MV-4-11 (cell line): ENCODE measurements at places on chromosomes 7 and 10.

DNA sequence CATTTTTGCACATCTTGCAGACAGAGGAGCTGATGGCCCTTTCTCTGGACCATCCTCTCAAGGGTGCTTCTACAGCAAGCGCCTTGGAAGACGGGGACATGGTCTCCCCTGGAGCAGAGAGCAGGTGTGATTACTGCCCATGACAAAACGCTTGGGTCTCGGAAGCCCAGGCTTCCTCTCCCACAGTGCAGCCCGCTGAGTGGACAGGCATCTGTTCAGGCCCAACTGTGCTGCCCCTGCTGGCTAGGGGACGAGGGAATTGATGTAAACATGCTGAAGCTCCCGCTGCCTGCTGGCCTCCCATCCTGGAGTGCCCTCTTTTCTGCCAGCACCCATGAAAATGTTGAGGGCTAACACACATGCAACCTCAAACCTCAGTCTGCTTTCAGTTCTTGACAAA is 14.3 kb downstream of the IL15RA start:
- DNase-seq, result no peak

- no peak for DNase-seq
These were observed 50.0 kb upstream of the EMX2 start for GRCh38 chr10:117492504-117492903.

- peak; percentile 95 for DNase-seq
These were observed 34.3 kb upstream of the HERPUD2 start for GRCh38 chr7:35729061-35729783.

- DNase-seq, result peak; percentile 44
These were observed 14.6 kb downstream of the ITGB1 start for GRCh38 chr10:32943395-32943794.

- DNase-seq, result no peak
These were observed 208.6 kb downstream of the ZNF365 start for GRCh38 chr10:62582804-62583208.

GRCh38 chr7:15829691-15830090 is 143.2 kb upstream of the MEOX2 start:
- no peak for DNase-seq

GRCh38 chr7:126222782-126223181 is 1030.0 kb downstream of the GRM8 start:
- no peak for DNase-seq

DNA sequence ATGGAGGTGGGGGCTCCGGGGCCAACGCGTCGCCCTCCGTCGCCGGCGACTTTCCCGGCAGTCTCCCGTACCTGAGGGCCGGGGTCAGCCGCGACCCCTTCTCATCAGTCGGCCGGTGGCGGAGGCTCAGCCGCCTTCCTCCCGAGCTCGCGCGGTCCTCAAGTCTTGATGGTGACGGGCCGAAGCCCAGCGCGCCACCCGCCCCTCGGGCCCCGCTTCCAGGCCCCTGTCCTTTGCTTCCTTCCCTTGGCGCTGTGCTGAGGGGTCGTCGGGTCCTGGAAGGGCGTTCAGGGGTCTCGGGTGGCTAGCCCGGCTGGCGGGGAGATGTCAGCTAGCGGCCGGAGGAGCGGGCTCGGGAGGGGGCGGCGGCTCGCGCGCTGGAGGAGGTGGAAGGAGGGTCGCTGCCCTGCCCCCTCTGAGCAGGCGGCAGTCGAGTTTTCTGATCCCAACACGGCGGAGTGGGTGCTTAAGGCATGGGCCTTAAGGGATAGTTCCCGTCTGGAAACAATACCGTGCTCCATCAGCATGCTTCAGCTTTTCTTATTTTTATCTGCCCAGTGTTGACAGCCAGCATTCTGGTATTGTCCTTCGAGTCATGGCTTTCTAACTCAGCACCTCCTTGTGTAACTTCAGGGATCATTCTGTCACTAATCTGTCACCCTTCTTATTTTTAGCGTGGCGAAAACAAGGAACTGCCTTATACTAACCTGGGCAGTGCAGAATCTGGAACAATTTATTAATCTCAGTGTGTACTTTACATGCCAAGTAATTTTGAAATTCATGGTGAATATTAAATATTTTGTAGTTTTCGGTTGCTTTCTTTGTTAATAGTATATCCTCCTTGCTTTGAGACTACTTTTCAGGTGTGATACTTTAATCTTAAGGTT is 748 bp downstream of the PHTF2 start:
- peak; percentile 59 for DNase-seq

- DNase-seq, result no peak
These were observed 73.5 kb downstream of the CTNNA3 start for GRCh38 chr10:67622511-67622910.

GRCh38 chr7:110347081-110347480 is 743.8 kb upstream of the LRRN3 start:
- no peak for DNase-seq

GRCh38 chr10:63525021-63525420 is 3.8 kb downstream of the REEP3 start:
- peak; percentile 57 for DNase-seq

- DNase-seq, result no peak
These were observed 70.6 kb upstream of the ARID5B start for GRCh38 chr10:61830846-61831273.

DNA sequence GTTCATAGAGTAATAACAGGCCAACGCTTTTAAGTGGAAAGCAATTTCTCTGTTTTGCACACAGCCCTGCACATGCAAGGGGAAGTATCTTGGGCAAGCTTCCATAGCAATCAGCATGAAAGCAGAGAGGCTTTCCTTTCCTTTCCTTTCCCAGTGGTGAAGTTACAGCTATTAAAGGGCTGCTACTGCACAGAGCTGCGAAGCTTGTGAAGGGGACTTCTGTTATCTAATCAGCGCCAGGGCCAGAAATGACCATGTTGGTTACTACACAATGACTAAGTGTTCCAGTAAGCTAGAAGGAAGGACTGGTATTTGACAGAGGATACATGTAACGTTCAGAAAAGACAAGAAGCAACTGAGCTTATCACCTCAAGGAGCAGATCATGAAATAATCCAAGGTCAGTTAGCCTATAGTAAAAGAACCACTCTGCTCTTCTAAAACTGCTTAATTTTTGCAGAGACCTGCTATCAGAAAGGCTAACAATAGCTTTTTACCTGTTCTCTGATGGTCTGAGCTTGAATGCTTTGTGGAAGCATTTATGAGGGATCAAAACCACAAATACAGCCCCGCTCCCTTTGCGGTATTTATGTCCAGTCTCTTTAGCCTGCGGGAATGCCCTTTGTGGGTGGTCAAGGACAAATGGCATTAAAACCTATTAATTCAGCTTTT is 45.9 kb downstream of the SGMS1 start:
- peak; percentile 50 for DNase-seq

- no peak for DNase-seq
These were observed 245.9 kb upstream of the PHYHIPL start for GRCh38 chr10:58930500-58930899.

- no peak for DNase-seq
These were observed 31.8 kb downstream of the RAMP3 start for GRCh38 chr7:45189151-45189970.

GRCh38 chr10:5564537-5565204 is 39.9 kb downstream of the CALML3 start:
- no peak for DNase-seq

DNA sequence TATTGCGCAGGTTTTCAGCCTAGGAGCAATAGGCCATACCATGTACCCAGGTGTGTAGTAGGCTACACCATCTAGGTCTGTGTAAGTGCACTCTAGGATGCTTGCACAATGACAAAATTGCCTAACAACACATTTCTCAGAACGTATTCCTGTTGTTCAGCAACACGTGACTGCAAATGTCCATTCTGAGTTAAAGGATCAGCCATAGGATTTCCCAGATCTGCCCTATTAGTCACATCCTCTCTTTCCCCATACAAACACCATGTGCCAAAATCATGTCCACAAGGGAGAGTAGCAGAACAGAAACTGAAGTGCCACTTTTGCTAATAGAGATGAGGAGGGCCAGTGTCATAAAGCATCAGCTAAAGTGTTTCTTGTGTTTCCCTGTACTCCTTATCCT is 42.6 kb upstream of the AMPH start:
- DNase-seq, result peak; percentile 94

DNA sequence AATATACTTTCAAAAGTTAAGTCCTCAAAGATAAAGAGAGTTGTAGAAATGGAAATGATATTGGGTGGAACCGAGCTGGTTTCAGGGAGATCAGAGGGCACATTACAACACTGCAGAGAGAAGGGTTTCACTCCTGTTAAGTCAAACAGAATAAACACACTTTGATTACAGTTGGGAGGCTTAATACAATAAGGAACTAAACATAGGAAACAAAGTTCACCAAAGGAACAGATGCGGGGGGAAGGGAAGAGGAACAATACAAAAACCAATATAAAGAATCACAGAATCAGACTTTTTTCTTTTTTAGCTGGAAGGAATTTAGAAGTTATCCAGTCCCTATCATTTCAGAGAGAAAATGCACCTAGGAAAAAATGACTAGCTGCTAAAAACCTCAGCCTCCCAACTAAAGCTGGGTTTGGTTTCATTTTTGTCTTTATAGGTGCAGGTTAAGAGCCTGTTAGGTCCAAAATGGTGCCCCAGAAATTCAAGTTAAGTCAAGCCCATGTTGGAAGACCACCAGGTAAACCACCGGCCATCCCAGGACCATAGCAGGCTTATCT is 81.9 kb downstream of the DNMBP start:
- DNase-seq, result peak; percentile 62

DNA sequence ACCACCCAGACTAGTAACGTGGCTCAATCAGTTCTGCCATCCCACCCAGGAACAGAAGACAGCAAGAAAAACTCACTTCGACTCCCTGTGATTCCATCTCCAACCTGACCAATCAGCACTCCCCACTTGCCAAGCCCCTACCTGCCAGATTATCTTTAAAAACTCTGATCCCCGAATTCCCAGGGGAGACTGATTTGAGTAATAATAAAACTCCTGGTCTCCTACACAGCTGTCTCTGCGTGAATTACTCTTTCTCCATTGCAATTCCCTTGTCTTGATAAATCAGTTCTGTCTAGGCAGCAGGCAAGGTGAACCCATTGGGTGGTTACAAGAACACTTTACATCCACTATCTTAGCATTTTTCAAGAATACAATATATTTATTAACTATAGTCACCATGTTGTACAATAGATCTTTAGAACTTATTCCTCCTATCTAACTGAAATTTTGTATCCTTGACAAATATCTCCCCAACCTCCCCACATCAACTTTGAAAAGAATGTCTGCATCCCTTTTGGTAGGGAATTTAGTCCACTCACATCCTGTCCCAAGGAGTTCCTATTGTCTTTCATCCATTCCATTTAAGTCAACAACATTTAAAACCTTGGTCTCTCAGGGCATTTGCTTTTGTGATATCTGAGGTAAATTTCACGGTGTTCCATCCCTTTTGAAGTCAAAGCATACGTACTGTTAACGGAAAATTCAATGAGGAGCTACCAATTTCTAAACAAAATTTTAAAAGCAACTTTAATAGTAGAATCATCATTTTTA is 163.7 kb downstream of the MACC1 start:
- no peak for DNase-seq

DNA sequence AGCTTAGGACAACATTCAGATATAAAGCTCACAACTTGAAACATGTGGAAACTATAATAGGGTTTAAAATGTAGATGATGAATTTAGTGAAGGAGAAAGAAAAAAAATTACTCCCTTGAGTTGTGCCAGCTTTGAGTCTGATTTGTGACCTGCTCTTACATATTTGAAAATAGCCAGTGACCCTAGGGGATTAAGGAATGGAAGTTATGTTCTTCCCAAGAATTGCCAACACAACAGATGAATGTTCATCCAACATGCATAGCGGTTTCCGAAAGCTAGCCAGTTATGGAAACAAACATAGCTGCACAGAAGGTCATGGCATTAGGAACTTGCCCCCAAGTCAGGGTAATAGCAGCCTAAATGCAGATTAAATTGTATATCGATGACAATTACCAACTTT is 10.8 kb downstream of the TMEM196 start:
- no peak for DNase-seq

DNA sequence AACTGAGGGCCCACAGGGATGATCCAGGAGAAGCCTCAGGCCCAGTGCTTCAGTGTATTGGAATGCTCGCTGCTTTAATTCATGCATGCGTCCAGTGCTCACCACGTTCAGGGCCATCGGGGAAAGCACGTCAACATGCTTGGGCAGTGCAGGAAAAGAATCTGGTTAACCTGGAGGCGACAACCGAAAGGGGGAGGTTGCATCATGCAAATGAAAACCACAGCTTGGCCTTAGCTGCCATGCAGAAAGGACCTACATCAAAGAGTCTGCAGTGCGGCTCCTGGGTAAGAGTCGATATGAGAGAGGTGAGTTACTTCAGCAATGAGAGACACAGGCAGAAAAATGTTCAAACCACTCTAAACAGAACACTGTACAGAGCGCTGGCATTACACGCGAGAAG is 440.1 kb downstream of the KCNMA1 start:
- no peak for DNase-seq

GRCh38 chr10:69996611-69997010 is 56.0 kb upstream of the MACROH2A2 start:
- no peak for DNase-seq

- peak; percentile 98 for DNase-seq
These were observed 25.0 kb upstream of the C1GALT1 start for GRCh38 chr7:7157177-7157886.

- no peak for DNase-seq
These were observed 76.0 kb upstream of the GRB10 start for GRCh38 chr7:50858528-50859245.

- DNase-seq, result peak; percentile 44
These were observed 29.0 kb upstream of the IL6 start for GRCh38 chr7:22697876-22698606.

DNA sequence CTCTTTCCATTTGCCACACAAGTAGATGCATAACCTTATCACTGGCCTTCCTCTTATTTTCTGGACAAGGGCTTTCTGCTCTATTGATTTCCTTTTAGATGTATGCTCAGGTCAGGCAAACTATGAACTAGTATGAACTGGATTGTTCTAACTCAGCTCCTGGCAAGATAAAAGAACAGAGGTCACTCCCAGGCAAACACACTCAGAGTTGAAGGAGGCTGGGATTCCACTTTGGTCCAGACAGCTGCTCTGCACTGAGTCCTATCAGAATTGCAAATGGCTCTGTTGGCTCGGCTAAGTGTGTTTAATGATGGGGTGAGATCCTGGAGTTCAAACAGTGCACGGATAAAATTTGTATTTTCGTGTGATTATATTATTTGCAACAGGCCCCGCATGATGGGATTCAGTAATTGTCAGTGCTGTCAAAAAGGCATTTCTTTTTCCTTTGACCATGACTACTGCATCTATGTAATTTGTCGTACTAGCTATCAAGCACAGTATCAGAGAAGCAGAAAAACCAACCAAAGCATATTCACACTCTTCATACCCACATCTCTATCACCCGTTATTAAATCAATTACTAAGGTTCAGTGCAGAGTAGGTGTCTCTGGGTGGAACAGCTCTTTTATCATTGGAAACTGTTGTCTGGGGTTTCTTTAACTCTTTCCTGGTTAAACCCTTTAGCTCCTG is 288.1 kb upstream of the PRKCQ start:
- no peak for DNase-seq
